ENCODE measurements at places on chromosomes 7 and 10. TPM values are rescaled to one million over a fixed set of nuclear protein-coding genes. Genes with fewer than 3 reads are reported as not detected.

The EBF3 gene
- 6.6 TPM for total RNA-seq

The MRC1 gene
- total RNA-seq, result 29.3 TPM

The CALY gene
- total RNA-seq, result not detected

The SFRP4 gene
- total RNA-seq, result 27.2 TPM

The LIPK gene
- total RNA-seq, result 3.2 TPM

The PKD2L1 gene
- not detected for total RNA-seq

The ABCB4 gene
- 0.33 TPM for total RNA-seq

The ZFAND4 gene
- 15.2 TPM for total RNA-seq

The IGFBP3 gene
- 159 TPM for total RNA-seq

The TSPAN13 gene
- 73.8 TPM for total RNA-seq

The PILRA gene
- 7.9 TPM for total RNA-seq

The HIPK2 gene
- 31.8 TPM for total RNA-seq

The PYROXD2 gene
- total RNA-seq, result 13.2 TPM

The DHTKD1 gene
- 35.7 TPM for total RNA-seq

The TPK1 gene
- 7.9 TPM for total RNA-seq

The DNTT gene
- not detected for total RNA-seq

The GJD4 gene
- total RNA-seq, result not detected

The NKX2-3 gene
- 0.15 TPM for total RNA-seq

The CNOT4 gene
- 22.2 TPM for total RNA-seq

The TFR2 gene
- 0.48 TPM for total RNA-seq

The HOGA1 gene
- 11.0 TPM for total RNA-seq

The C10orf62 gene
- 0.33 TPM for total RNA-seq

The FAM241B gene
- 8.5 TPM for total RNA-seq

The PRLHR gene
- total RNA-seq, result not detected

The TLX1 gene
- total RNA-seq, result not detected

The MRLN gene
- not detected for total RNA-seq

The PTPN20 gene
- total RNA-seq, result 14.8 TPM

The INMT gene
- total RNA-seq, result 7.8 TPM

The LRIT1 gene
- total RNA-seq, result not detected

The WNT16 gene
- 0.15 TPM for total RNA-seq

The CFAP58 gene
- total RNA-seq, result 0.16 TPM

The ELFN1 gene
- 0.59 TPM for total RNA-seq

The NACAD gene
- 3.2 TPM for total RNA-seq

The OR2A2 gene
- total RNA-seq, result not detected

The SRRM3 gene
- 3.4 TPM for total RNA-seq

The COL17A1 gene
- 0.16 TPM for total RNA-seq

The C10orf143 gene
- 2.1 TPM for total RNA-seq

The LRRC17 gene
- total RNA-seq, result 19.3 TPM

Data from breast epithelium (tissue), 4 donors.